Naive thymus-derived CD4-positive, alpha-beta T cell (primary cell): ENCODE measurements at places on chromosomes 5 and 9. TPM values are rescaled to one million over a fixed set of nuclear protein-coding genes. Genes with fewer than 3 reads are reported as not detected.

DNA sequence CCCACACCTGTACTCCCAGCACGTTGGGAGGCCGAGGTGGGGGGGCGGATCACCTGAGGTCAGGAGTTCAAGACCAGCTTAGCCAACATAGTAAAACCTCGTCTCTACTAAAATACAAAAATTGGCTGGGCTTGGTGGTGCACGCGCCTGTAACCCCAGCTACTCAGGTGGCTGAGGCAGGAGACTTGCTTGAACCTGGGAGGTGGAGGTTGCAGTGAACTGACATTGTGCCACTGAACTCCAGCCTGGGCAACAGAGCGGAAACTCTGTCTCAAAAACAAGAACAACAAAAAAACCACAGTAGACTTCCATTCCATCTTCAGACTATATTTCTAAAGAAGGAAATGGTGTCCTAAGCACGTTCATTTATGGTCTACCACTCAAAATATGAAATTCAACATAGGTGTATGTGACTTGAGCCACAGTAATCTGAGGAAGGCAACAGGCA, 14.2 kb upstream of the SERINC5 start:
- peak; percentile 67 for DNase-seq
- H3K4me1 ChIP-seq = peaks cover 37% of the 10 kb centered on the region
- no peaks in the 10 kb centered on the region for H3K27me3 ChIP-seq
- no peaks in the 10 kb centered on the region for H3K36me3 ChIP-seq

GRCh38 chr9:114107286-114108001, 8.4 kb upstream of the KIF12 start:
- H3K36me3 ChIP-seq = no peaks in the 10 kb centered on the region
- no peak for DNase-seq
- H3K4me3 ChIP-seq = no peak overlapping the region
- H3K27me3 ChIP-seq = no peaks in the 10 kb centered on the region
- no peaks in the 10 kb centered on the region for H3K4me1 ChIP-seq
- no peak overlapping the region for H3K27ac ChIP-seq

DNA sequence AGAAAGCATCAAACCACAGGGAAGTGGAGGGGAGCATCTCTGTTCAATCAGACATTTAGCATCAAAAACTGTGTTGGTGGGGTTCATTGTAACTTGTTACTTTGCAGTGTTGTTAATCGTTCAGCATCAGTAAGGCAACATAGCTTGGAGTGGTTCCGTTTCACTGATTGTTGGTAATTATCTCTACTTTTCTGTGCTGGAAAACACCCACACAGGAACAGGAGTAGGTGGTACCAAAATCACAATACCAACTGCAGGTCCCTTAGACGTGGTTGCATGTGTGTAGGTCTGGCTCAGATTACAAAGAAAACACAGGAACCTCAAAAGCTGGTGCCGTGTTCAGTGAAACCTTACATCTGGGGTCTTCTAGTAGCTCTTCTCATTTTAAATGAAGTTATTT, 146.8 kb downstream of the RNF180 start:
- H3K27me3 ChIP-seq = no peaks in the 10 kb centered on the region
- H3K36me3 ChIP-seq = no peaks in the 10 kb centered on the region
- H3K4me3 ChIP-seq = no peak overlapping the region
- DNase-seq = no peak
- H3K4me1 ChIP-seq = no peaks in the 10 kb centered on the region

- no peak for DNase-seq
- peak overlapping the region; percentile 70 for H3K4me3 ChIP-seq
- H3K27ac ChIP-seq = peak overlapping the region; percentile 83
- no peaks in the 10 kb centered on the region for H3K36me3 ChIP-seq
- no peaks in the 10 kb centered on the region for H3K27me3 ChIP-seq
Observed at GRCh38 chr5:10760096-10760920, 726 bp downstream of the DAP start.

DNA sequence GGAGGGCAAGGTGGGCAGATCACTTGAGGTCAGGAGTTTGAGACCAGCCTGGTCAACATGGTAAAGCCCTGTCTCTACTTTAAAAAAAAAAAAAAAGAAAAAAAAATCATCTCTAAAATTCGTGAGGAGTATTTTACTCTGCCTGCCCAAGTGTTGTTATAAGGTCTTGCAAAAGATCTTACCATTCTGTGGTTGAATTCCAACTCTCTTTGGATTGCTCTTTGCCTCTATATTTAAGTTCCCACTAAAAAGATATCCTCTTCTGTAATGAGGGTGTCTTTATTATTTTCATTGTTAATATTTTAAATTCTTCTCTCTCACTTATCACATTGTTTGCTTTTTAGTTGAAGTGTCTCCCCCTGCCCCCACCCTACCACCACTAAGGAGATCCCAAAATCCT, 33.4 kb downstream of the CREBRF start:
- H3K4me1 ChIP-seq = no peaks in the 10 kb centered on the region
- H3K36me3 ChIP-seq = peaks cover 44% of the 10 kb centered on the region
- no peaks in the 10 kb centered on the region for H3K27me3 ChIP-seq
- H3K4me3 ChIP-seq = no peak overlapping the region
- DNase-seq = no peak
- H3K27ac ChIP-seq = no peak overlapping the region

DNA sequence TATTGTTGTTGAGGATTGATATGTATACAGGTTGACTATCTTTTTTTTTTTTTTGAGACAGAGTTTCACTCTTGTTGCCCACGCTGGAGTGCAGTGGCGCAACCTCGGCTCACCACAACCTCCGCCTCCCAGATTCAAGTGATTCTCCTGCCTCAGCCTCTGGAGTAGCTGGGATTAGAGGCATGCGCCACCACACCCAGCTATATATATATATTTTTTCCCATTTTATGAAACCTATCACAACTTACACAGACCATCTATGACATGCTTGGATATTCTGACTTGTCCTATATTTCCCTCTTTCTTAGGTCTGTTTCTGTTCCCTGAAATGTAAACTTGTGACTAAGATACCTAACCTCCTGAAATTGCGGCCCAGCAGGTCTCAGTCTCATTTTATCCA, 5.0 kb downstream of the CD14 start:
- H3K4me3 ChIP-seq = no peak overlapping the region
- DNase-seq = no peak
- no peaks in the 10 kb centered on the region for H3K36me3 ChIP-seq
- H3K27me3 ChIP-seq = no peaks in the 10 kb centered on the region

DNA sequence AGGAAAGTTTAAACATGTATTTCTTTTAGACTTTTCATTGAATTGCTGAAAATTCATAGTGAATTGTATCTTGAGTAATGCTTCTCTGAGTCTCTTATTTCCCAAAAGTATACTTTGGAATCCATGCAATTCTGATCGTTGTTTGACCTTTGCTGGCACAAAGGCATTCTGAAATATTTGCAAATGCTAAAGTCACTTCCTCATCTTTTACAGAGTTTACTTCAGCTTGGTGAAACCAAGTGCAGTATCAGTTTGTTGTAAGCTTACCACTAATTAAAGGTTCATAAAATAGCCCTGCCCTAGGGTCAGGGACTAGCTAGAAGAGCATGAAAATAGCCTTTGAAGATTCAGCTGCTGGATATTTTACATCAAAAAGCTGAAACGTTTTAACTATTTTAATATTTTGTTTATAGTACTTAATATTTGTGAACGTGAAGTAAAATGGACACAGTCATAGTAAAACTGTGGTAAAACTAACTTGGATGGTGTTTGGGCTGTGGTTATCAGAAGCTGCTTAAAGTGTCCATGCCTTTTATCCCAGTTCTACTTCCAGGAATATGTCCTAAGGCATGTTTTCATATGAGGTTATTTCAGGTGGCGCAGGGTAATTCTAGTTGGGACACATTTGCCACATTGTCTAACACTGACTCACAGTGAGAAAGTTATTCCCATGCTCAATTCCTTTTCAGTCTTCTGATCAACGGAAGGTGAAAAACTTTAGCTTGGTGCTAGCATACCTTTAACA, 45.3 kb downstream of the SLC22A5 start:
- peaks cover 33% of the 10 kb centered on the region for H3K4me1 ChIP-seq
- peak overlapping the region; percentile 13 for H3K4me3 ChIP-seq
- H3K36me3 ChIP-seq = peaks cover 10% of the 10 kb centered on the region

- H3K36me3 ChIP-seq = no peaks in the 10 kb centered on the region
- H3K27me3 ChIP-seq = no peaks in the 10 kb centered on the region
- H3K4me3 ChIP-seq = no peak overlapping the region
- H3K4me1 ChIP-seq = no peaks in the 10 kb centered on the region
- no peak overlapping the region for H3K27ac ChIP-seq
- no peak for DNase-seq
Observed at GRCh38 chr5:82408033-82408432, 129.9 kb upstream of the RPS23 start.

RAB3C gene
- total RNA-seq = not detected

PCDHA9 gene
- not detected in 2 replicates for total RNA-seq

STING1 gene
- total RNA-seq = 130 TPM

AQP3 gene
- total RNA-seq = 62.1 TPM

LRSAM1 gene
- total RNA-seq = 21.7 TPM

CCL27 gene
- not detected for total RNA-seq
